ENCODE measurements at places on chromosomes 2 and 18.

- no peak for DNase-seq
Observed at GRCh38 chr2:180662941-180663471, 317.4 kb upstream of the UBE2E3 start.

DNA sequence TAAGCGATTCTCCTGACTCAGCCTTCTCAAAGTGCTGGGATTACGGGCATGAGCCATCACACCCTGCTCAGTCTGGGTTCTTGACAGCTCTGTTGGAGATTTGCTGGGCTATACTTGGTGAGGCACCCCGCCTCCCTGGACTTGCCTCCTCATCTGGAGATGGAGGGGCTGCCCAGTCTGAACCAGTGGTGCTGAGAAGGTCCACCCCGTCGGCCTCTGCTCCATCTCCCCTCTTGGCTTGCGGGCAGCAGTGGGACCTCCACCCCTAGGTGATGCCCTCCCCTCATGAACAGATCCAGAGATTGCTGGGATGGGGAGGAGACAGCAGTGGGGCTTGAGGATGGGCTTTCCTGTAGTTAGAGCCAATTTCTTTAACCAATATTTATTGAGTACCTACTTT is 120.9 kb downstream of the CLIP4 start:
- no peak for DNase-seq

- no peak for DNase-seq
Observed at GRCh38 chr2:121547646-121548045, 17.0 kb downstream of the RNU4ATAC start.

DNA sequence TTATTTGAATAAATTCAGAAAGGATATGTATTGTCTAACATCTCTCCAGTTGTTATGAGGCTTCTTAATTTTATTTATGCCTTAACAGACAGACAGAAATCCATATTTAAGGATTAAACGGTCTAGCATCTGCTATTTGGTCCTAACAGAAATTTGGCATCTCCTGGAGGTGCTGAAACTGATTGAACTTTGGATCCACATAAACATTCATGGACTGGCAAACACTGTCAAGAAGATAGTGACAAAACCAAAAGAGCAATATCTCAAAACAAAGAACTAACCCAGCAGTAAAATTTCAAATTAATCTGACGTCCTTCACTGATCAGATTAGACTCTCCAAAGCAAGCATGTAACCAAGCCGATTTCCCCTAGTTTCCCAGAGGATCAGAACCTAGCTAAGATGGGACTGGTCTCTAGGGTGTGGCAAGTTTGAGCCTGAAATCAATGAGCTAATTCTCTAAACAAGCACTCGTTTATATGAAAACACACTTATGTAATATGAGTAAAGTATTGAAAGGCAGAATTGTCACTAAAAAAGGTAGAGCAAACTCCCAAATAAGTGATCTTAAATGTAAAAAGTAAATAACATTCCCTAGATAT is 139.5 kb downstream of the NOL4 start:
- DNase-seq: no peak

DNA sequence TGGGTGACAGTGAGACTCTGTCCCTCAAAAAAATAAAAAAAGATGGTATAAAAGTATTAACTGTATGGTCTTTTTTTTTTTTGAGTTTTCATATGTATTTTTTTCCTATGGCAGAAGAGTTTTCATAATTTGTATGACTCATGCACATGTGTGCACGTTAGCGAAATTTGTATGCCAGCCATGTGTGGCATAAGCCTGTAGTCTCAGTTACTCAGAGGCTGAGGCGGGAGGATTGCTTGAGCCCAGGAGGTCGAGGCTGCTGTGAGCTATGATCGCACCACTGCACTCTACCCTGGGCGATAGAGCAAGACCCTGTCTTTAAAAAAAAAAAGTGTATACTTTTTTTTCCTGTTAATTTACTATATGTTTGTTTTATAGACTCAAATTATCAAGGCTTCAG is 160.8 kb downstream of the TGIF1 start:
- no peak for DNase-seq

DNA sequence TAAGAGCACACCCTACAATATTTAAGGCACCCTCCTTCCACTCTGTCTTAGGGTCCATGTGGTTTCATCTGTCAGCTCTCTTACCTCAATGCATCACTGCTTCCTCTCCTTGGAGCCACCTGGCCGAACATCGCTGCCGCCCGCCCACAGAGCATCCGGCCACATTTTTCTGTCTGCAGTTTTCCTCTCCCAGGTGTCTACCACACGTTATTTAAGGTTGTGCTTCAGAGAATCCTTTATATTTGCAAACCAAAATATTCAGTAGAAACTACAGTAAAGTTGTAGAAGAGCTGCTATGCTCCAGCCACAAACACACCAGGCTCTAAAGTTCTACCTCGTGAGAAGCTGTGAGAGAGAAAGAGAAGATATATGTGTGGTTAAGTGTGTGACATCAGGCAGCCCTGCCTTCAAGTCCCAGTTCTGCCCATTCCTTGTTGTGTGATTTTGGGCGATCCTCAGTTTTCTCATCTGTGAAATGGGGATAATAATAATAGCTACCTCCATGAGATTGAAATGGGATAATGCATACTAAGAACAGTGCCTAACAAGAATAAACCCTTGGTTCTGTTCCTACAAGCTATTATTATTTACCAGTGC is 4.9 kb upstream of the STK17B start:
- peak; percentile 64 for DNase-seq

GRCh38 chr18:13416848-13417247 is 198.3 kb downstream of the LDLRAD4 start:
- no peak for DNase-seq

GRCh38 chr2:198928026-198928425 is 529.7 kb downstream of the SATB2 start:
- no peak for DNase-seq

- no peak for DNase-seq
Observed at GRCh38 chr2:238406221-238406997, 20.3 kb upstream of the ASB1 start.

DNA sequence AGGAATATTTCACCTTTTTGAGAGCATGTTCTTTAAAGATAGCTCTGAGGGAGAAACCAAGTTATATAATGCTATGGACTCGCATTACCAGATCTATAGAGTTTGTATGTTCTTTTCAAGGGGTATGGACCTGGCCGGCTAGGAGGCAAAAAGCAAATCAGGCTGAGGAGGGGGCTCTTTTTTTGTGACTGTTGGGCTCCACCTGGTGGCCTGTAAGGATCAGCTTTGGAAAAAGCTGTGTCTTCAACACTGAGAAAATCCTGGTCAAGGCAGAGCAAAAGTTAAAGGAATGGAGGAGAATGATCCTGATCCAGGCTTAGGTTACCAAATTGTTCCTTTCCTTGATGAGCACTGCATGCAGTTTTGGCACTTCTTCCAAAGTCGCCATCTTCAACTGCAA is 180.5 kb downstream of the DIS3L2 start:
- DNase-seq: no peak

DNA sequence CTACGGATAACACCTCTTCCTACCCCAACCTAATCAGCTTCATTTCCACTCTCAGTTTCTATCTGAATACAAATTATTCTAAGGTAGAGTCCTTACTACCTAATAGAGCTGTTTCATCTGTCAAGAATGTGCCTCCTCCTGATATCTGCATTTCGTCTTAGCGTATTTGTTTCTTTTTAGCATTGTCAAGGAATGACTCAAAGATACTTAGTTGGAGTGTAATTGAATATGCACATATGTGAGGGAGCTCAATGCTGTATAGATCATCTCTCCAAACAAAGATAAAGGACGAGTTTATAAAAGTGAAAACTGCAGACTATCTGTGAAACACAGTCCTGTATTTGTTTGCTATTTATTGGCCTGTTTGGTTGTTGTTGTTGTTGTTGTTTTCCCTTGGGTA is 2059.4 kb upstream of the CELF4 start:
- no peak for DNase-seq

GRCh38 chr2:30396436-30397232 is 50.4 kb upstream of the LCLAT1 start:
- no peak for DNase-seq

GRCh38 chr2:27920148-27920885 is 29.8 kb downstream of the BABAM2 start:
- DNase-seq: no peak

- peak; percentile 45 for DNase-seq
Observed at GRCh38 chr2:55431982-55432627, 12.4 kb upstream of the CCDC88A start.

DNA sequence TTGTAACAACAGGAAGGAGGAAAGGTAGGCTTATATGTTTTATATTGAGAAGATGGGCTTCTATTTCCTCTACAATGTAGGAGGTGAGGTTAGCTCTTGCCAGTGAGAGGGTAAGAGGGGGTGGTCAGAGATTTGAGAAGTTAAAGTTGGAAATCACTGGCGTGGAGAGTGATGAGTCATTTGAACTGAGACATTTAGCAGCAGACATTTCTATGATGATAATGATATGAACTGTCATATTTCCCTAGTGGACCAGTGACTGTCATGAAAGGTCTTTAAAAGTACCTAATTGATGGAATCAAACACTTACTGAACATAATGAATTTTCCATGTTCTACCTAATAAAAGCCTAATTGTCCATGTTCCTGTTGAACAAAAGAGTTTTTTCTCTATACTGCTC is 126.1 kb downstream of the FAM161A start:
- DNase-seq: no peak

GRCh38 chr2:238586931-238587775 is 160.4 kb downstream of the ASB1 start:
- DNase-seq: no peak

DNA sequence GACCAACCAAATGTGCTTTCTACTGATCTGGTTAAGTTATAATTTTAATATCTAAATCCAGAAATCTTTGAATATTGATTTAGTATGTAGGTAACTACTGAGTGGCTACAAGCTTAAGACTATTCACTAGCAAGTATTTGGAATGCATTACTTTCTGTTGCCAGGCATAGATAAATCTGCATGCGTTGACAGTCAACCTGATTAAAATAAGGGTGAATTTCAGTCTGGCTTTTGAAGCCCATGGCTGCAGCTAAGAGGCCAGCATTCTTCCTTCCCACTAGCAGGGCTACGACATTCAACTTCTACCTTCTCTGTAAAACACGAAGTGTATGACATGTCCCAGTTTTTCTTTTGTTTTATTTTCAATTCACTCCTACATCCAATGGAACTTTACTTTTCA is 340.6 kb downstream of the EPHA4 start:
- no peak for DNase-seq

DNA sequence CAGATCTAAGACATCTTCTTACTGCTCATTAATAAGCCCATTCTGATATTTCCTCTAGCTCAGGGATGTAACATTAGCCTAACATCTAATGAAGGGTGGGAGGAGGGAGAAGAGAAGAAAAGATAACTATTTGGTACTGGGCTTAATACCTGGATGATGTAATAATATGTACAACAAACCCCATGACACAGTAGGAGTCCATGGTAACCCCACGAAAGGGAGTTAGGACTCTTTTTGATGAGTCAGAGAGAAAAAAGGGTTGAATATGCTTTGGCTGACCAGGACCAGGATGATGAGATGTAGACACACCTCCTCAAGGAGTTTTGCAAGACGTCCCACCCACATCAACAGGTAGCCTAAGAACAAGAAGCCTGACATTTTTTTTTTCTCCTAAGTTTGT is 34.4 kb upstream of the DLX2 start:
- no peak for DNase-seq

GRCh38 chr2:2896643-2897042 is 481.0 kb downstream of the EIPR1 start:
- DNase-seq: no peak

- no peak for DNase-seq
Observed at GRCh38 chr2:191470306-191470705, 207.6 kb upstream of the NABP1 start.

DNA sequence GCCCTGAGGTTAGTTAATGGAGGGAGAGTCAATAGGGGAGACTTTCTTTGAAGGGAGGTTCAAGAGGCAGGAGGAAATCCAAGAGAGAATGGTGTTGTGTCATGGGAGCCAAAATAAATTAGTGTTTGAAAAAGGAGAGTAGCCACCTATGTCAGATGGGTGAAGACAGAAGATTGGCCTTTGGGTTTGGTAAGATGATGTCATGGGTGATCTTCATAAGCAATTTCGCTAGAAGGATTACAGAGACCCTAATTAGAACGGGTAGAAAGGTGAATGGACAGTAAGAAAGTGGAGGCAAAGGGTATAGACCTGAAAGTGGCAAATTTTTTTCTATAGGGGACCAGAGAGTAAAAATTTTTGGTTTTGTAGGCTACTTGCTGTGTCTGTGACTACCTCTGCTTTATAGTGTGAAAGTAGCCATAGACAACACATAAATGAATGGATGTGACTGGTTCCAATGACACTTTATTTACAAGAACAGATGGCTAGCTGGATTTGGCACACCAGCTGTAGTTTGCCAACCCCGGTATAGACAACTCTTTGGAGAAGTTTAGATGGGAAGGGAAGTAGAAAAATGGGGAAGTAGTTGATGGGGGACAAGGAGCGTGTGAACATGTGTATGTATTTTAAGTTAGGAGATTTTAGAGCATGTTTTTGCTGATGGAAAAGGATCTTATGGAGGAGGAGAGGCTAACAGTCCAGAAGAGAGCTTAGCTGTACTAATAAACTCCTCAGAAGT is 9.3 kb downstream of the STAMBP start:
- no peak for DNase-seq

DNA sequence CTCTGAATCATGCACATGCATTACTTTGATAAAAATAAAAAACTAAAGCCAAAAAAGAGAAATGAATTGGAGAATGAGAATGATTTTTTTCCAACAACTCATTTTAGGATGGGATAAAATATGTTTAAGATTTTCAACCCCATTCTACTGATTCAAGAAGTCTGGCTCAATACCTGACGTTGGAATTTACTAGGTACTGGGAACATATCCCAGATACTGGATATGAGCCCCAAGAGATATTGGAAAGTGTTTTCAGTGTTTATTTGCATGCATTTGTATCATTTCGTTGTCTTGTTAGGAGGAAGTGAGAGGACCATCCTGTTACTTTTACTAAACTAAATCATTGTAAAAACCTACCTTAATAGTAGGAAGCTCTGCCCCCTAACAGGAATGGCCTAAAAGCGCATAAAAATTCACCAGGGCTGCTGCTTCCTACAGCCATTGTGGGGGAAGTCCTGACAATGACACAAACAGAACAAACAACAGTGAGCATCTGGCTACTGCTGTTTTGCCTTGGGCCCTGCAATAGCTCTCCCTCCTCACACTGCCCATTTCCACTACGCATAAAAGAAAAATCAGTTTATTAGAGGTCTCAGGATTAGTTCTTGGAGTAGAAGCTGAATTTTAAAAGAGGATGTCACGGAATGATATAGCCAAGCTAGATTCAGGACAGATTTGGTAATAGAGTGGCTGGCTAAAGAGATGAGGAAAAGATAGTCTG is 35.2 kb downstream of the ANKAR start:
- no peak for DNase-seq

- peak; percentile 36 for DNase-seq
Observed at GRCh38 chr2:69642709-69643601, 584 bp downstream of the AAK1 start.

- DNase-seq: no peak
Observed at GRCh38 chr18:58784601-58785137, 80.0 kb upstream of the ZNF532 start.

DNA sequence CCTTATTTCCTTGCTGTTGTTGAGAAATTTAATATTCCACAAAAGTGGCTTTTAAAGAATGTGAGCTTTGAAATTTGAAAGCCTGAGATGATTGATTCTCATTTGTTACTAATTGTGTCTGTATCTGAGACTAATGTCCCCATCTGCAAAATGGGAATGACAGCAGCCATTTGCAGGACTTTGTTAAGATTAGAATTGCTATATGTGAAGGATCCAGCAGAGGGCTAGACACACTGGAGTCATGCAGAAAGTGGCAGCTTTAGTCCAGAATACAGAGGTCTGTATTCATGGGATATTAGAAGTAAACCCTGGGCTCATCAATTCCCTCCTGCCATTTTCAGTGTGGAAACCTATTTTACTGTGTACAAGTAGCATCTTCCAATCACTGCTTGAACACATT is 296.5 kb upstream of the GYPC start:
- peak; percentile 18 for DNase-seq

Data from GM10248 (cell line).